ENCODE measurements at places on chromosomes 1 and 21. TPM values are rescaled to one million over a fixed set of nuclear protein-coding genes. Genes with fewer than 3 reads are reported as not detected.

The LY9 gene
- total RNA-seq = not detected

The NBPF26 gene
- total RNA-seq = 0.30 TPM

The MROH9 gene
- not detected for total RNA-seq

The PTPRC gene
- total RNA-seq = 7.2 TPM

The MEX3A gene
- total RNA-seq = 0.16 TPM

The LORICRIN gene
- total RNA-seq = not detected

The DHRS3 gene
- total RNA-seq = 84.7 TPM

The KRTAP21-2 gene
- total RNA-seq = not detected

The LCE3D gene
- not detected for total RNA-seq

The FNDC5 gene
- total RNA-seq = 139 TPM

The SPRR2E gene
- total RNA-seq = not detected

The BMP8B gene
- 0.27 TPM for total RNA-seq

The FCRL4 gene
- not detected for total RNA-seq

The TSSK3 gene
- 1.0 TPM for total RNA-seq

The SEMA4A gene
- total RNA-seq = 1.4 TPM

Data from Right ventricle myocardium superior (tissue), 1 donor.